Stimulated activated CD8-positive, alpha-beta memory T cell treated with anti-CD3 and anti-CD28 coated beads, Interleukin-2, amount 100 ng/mL, for 48 hours (primary cell): ENCODE measurements at places on chromosomes 4 and X.

- DNase-seq, result no peak
These were observed 247.8 kb downstream of the TEX13A start for GRCh38 chrX:104972737-104973136.

DNA sequence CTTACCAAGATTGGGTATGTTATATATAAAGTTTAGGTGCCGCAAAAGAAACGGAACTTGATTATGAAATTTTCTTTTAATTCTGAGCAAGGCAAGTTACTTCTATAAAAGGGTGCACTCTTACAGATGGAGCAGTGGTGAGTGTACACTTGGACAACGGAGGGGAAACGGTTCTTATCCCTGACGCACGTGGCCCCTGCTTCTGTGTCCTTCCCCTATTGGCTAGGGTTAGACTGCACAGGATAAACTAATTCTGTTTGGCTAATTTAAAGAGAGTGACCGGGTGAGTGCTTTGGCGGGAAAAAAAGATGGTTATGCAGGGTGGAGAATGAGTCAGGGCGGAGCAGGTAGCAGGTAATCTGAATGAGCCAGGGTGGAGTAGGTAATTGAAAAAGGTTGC lies 149.5 kb downstream of the GC start:
- no peak for DNase-seq

GRCh38 chrX:154649503-154650220 lies 3.7 kb downstream of the CTAG2 start:
- DNase-seq, result no peak

- no peak for DNase-seq
These were observed 13.9 kb upstream of the TLR1 start for GRCh38 chr4:38818441-38818976.

DNA sequence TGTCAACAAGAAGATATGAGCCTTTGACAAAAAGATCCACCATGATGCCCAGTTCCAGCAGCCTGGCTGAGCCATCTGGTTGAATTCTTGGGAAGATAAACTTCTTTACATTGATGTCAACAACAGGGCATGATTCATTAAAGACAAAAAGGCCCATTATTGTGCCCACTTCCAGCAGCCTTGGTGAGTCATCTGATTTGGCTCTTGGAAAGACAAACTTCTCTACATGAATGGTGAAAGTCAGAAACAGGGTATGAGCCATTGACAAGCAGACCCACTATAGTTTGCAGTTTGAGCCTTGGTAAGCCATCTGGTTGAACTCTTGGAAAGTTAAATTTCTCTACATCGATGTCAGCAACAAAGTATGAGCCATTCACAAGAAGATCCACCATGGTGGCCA lies 4.1 kb upstream of the CSF2RA start:
- no peak for DNase-seq
